ENCODE measurements at places on chromosomes 6 and 20.

DNA sequence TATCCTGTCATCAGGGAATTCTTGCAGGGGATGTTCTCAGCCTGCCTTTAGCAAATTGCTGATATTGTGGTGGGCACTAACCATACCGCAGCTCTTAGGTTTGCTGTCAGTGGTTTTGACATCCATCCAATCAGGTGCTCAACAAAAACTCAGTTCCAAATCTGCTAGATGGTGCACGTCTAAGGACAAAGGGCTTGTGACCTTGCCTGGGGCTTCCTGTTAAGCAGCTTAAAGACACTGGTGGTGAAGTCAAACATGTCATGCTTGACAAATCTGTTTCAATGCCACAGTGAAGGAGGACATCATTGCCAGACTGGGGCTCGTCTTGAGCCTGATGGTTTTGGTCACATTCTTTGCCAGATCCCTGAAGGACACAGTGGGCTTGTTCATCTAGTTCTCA is 179.8 kb upstream of the NOX3 start:
- no peak for DNase-seq

DNA sequence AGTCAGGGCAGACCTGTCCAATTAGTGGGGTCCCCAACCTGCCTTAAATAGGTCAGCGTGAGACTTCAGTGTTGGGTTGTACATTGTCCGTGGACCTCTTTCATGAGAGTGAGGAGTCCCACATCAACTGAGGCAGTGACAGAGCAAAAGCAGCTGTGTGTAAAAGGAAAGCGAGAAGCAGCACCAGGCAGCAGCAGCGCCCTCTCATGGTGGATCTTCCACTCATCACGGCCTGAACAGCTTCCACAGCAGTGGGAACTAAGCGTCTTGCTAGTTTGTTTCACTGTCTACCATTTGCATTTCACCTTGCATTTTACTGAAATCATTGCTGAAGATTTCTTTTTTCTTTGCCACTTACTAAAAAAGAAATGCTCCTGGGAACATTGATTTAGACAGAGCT is 333.8 kb downstream of the PKHD1 start:
- no peak for DNase-seq

GRCh38 chr6:32406857-32407256 is at the start of gene BTNL2:
Gene BTNL2 (minus strand): TSS chr6:32407181. CDS start chr6:32407123, 58 bp downstream.
- no peak for DNase-seq

DNA sequence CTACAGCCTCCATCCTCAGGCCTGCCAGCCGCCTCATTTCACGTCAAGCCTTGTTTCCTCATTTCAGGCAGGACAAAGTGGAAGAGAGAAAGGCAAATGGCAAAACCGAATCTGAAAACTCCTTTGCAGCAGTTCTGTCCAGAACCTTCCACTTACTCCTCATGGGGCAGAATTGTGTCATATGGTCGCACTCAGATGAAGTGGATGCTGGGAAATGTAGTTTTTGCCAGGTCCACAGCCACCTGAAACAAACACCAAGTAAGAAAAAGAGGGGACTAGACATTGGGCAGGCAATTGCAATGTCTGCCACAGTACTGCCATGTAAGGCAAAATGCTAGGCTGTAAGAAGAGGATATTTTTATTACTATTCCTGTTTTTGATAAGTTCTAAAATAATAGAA is 44.9 kb downstream of the ISM1 start:
- no peak for DNase-seq

DNA sequence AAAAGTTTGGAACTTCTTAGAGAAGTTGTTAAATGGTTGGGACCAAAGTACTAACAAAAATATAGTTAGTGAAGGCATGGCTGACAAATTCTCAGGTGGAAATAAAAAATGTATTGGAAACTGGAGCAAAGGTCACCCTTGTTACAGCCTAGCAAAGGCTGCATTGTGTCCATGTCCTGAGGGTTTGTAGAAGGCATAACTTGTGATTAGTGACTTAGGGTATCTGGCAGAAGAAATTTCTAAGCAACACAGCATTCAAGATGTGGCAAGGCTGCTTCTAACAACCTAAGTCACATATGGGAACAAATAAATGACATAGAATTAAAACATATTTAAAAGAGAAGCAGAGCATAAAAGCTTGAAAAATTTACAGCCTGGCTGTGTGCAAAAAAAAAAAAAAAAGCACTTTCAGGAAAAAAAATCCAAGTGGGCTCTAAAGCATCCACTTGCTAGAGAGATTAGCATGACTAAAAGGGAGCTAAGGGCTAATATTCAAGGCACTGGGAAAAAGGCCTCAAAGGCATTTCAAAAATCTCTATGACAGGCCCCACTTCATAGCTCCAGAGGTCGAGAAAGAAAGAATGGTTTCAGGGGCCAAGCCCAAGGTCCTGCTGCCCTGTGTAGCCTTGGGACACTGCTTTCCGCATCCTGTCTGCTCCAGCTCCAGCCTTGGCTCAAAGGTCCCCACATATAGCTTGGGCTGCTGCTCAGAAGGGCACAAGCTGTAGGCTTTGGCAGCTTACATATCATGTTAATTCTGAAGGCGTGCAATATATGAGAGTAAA is 453.2 kb upstream of the PTCHD4 start:
- no peak for DNase-seq

DNA sequence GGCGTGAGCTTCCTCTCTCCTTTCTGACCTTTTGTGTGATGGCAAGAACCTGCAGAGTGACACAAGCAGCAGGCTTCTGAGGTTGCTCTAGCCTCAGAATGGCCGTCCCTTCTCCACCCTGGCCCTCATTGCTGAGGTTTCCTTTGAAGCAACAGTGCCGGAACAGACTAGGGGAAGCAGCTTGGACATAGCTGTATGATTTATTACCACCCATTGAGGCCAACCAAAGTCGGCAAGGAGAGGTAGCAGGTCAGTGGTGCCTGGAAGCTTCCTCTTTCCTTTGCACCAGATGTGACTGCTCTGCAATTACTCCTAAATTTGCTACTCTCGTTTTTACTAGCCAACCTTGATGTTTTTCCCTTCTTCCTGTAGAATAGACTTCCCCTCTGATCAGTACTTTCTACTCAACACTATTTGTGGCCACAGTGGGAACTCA is 31.4 kb downstream of the PTPN1 start:
- no peak for DNase-seq

- no peak for DNase-seq
Measured at GRCh38 chr20:8656335-8656734, 412.6 kb upstream of the PLCB4 start.

GRCh38 chr6:34745277-34746103 is 11.8 kb upstream of the SNRPC start:
- no peak for DNase-seq

DNA sequence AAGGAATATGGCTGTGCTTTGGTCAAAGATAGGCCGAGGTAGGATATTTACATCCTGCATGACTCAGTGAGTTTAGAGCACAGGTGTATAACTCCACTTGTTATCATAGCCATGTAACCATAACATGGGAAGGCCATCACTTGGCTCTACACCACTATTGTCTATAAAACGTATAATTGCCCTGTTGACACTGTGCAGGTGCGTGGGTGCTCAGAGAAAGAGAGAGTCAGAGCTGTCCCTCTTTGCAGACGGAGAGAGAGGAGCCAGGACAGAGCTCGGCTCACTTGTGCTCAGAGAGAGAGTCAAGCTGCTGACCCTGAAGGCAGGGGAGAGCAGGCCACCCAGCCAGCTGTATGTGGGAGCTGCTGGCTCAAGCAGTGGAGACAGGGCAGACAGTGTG is 46.0 kb downstream of the OR2B6 start:
- DNase-seq: no peak

- DNase-seq: no peak
Measured at GRCh38 chr6:153013438-153013837, 10.9 kb upstream of the MTRF1L start.

DNA sequence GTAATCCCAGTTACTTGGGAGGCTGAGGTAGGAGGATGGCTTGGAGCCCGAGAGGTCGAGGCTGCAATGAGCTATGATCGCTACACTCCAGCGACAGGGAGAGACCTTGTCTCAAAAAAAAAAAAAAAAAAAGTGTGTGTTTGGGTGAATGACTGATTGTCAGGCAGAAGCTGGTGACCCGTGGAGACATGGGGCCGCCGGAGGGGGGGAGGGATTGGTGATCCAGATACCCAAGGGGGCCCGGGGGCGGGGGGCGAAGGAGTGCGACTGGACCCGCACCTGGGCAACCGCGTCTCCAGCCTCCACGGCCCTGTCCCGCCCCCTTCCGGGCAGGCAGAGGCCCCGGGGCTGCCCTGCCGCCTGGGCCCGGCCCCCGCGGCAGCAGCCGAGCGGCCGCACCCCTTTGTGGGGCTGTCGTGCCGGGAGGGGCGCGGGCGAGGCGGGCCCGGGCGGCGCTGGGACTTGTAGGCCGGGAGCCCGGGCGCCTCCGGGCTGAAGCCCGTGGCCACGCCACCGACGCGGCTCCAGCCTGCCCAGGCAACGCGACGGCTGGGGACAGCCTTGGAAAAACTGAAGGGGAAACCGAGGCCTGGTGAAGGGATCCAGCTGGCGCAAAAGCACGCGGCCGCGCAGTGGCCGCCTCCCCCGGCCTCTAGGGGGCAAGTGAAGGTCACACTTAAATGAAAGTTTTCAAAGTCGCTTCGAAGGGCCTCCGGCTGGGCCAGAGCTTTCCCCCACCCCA is 2.1 kb upstream of the RBM38 start:
- DNase-seq: peak; percentile 73

GRCh38 chr6:156309017-156309416 is 468.2 kb upstream of the ARID1B start:
- no peak for DNase-seq

- peak; percentile 58 for DNase-seq
Measured at GRCh38 chr6:116461932-116462885, 1.0 kb downstream of the CALHM6 start.

DNA sequence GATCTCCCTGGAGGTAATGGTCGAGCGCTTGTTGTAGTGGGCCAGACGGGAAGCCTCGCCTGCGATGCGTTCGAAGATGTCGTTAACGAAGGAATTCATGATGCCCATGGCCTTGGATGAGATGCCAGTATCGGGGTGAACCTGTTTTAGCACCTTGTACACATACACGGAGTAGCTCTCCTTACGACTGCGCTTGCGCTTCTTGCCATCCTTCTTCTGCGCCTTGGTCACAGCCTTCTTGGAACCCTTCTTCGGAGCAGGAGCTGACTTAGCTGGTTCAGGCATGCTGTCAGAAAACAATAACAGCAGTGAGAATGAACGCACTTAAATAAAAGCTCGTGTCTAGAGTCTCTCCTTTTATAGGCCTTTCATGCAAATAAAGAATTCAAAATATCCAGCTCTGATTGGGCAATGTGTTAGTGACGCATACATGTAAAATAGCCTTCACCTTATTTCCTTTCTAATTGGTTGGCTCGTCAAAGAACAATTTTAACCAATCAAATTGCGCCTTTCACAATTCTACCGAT is 129.2 kb downstream of the HFE start:
- DNase-seq: no peak

DNA sequence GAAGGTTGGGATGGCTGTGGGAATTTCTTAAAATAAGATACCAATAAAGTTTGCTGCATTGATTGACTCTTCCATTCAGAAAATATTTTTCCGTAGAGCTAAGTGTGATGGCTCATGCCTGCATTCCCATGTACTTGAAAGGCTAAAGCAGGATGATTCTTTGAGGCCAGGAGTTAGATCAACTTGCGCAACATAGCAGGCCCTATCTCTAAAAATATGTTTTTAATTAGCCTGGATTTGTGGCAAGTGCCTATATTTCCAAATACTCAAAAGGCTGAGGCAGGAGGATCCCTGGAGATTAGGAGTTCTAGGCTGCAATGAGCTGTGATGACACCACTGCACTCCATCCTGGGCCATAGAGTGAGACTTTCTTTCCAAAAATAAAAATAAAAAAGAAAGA is 431.2 kb upstream of the PTCHD4 start:
- no peak for DNase-seq

GRCh38 chr6:116562614-116563013 is 8.7 kb upstream of the RWDD1 start:
- no peak for DNase-seq

- no peak for DNase-seq
Measured at GRCh38 chr6:87213364-87213763, 58.0 kb downstream of the ZNF292 start.

- no peak for DNase-seq
Measured at GRCh38 chr6:83113258-83113657, 45.8 kb downstream of the DOP1A start.

DNA sequence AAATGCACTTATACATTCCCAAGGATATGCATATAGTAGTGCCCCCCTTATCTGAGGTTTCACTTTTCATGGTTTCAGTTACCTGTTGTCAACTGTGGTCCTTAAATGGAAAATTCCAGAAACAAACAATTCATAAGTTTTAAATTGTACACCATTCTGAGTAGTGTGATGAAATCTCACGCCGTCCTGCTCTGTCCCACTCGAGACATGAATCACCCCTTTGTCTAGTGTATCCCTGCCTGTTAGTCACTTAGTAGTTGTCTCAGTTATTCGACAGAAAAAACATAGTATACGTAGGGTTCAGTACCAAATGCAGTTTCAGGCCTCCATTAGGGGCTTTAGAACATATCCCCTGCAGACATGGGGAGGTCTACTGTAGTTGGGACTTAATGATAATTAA is 57.0 kb downstream of the MAP1LC3A start:
- no peak for DNase-seq

DNA sequence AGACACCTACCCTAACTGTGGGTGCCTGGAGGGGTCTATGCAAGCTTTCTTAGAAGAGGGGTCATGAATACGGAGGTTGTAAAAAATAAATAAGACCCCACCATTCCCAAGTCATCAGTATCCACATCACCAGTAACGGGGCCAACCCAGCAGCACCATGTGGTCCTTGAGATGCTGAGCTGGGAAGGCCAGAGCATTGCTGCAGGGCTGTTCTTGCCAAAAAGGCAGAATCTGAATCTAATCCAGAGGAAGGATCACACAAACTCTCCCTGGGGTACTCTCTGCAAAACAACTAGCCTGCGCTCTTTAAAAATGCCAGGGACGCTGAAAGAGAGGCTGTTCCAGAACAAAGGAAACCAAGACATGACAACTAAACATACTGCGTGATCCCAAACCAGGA is 43.2 kb downstream of the SSR1 start:
- no peak for DNase-seq

GRCh38 chr20:5789827-5790226 is 39.6 kb downstream of the SHLD1 start:
- DNase-seq: no peak

DNA sequence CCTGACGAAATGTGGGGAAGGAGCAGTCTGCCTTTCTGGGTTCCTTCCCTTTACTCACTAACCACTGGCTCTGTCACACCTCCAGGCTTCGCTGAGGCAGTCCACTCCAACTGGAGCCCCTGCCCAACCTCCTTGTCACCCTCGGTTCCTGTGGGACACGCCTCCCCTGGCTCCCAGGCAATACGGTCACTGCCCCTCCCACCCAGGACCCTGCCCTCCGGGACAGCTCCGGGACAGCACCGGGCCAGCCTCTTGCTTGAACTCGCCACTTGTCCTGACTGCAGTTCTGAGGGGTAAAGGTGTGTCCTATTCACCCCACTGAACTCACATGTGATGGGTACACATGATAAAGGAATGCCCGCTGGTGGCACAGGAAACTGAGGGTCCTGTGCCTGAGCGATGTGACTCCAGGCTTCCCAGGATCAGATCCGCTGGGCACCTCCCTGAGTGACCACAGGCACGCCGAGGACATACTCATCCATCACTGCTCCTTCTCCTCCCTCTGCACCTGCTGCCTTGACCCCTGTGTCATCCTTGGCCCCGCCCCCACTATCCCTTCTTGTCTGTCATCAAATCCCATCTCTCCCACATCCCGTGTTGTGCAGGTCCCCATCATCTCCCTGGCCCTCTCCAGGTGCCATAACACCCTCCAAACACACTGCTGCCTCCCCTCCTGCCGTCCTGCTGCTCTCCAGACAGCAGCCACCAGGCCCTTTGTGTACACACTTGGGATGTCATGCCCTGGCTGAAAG is 7.9 kb downstream of the SDCBP2 start:
- DNase-seq: no peak

- DNase-seq: no peak
Measured at GRCh38 chr20:366041-366718, 14.4 kb upstream of the TRIB3 start.
